ENCODE measurements at places on chromosomes 12 and 14.
A peak's percentile ranks its signal among the peaks of the same experiment; 100 is the strongest.

GRCh38 chr14:101336183-101336582 is 225.1 kb upstream of the DIO3 start:
- no peak for DNase-seq

- DNase-seq = no peak
Observed at GRCh38 chr12:24718617-24719016, 230.3 kb downstream of the BCAT1 start.

DNA sequence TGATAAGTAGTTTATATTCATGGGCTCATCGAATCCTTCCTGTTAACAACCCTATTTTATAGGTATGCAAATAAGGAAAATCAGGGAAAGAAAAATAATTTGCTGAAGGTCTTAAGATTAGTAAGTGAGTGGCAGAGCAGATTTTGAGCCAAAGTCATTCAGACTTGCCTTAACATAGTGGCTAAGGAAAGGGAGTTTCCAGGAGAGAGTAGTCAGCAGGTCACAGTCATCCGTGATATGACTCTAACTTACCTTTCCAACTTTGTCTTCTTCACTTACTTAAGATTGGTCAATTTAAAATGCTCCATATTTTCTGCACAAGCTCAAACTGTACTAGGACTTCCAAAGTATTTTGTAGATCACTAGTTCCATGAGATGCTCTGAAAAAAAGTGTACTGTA is 46.6 kb downstream of the AKAP6 start:
- DNase-seq = no peak

- no peak for DNase-seq
Observed at GRCh38 chr14:31224808-31225207, 17.2 kb upstream of the HECTD1 start.

- DNase-seq = no peak
Observed at GRCh38 chr12:128619263-128619662, 204.5 kb downstream of the SLC15A4 start.

DNA sequence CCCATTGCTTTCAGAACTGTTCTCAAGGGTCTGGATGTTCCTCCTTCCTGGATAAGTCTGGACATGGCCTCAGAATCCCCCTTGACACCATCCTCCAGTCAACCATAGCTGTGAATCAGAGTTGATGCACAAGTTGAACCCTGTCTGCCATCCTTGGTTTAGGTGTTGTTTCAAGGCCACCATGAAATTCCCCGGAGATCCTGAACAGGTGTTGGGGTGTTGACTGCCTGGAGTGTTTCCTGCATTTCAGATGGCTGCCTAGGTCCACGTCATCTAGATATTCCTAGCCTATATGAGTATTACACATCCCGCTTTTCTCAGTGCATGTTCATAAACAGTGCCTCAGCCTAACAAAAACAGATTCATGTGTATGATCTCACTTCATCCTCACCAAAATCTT is 86.7 kb upstream of the PWP1 start:
- no peak for DNase-seq

- DNase-seq = no peak
Observed at GRCh38 chr12:118328486-118329330, 44.0 kb downstream of the TAOK3 start.

DNA sequence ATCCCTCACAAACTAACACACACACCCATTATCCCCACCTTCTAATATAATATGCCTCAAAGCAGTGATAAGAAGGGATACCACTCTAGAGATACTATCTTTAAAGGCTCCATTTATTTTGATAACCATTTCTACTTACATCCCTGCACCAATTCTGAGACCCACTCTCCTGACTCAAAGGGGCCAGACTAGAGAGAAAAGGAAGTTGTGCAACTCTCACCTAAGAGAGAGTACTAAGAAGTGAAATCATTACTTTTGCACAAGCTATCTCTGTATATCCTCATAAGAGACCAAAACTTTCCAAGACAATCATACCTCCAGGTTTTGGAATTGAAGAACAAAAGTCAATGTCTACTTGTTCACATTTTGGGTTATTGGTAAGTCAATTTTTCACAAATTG is 45.4 kb upstream of the USP15 start:
- no peak for DNase-seq

- DNase-seq = no peak
Observed at GRCh38 chr14:58484176-58484575, 56.7 kb downstream of the KIAA0586 start.

- no peak for DNase-seq
Observed at GRCh38 chr14:98408713-98409112, 863.3 kb downstream of the BCL11B start.

DNA sequence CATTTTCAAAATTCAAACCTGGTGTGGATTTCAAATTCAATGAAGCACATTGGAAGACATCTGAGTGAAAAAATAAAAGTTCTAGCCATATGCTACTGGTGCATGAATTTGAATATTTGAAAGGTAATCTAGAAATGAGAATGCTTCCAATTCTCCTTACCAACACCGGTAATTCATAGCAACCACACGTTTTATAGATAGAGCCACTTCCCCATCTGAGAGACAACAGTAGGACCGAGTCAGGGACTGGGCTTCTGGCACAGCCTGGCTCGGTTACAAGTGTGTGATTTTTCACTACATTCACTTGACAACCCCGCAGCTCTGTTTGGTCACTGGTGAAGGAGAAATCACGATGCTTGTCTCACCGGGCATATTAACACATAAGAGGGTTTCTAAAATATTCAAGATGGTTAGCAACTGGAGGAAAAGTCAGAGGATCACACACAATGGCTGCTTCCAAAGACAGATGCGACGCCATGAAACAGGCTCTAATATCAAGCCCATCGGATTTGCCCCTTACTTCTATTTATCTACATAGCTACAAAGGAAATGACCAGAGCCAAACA is 86.5 kb upstream of the FOXN3 start:
- DNase-seq = no peak

DNA sequence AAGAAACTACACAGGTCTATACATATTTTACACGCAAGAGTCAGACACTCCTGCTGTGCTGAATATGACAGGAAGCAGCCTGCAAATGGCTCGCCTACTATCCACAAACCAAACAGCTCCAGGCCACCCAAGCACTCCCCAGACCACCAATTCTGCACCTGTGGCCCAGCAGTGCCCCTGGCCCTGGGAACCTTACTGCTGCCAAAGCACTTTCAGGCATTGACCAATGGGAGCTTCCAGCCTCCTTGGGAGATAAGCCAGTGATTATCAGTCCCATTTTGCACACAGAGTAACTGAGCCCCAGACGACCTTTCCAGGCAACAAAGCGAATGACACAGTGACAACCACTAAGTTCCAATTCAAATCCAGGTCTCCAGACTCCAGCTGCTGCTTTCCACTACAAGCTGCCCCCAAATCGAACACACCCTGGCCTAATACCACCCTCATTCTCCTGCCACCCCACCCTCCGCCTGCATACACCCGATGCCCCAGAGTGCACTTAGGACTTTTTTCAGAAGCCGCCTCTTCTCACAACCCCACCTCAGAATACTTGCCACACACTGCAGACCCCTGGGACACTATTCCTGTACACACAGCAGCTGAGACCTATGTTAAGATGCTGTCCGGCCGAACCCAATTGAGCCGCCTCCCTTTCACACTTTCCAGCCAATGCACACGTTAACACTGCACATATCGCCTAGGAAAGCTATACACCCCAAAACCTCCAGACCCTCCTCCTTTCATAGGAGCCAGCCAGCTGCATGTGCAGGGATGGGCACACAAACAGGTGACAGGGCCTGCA is 126.1 kb upstream of the PRMT8 start:
- no peak for DNase-seq

DNA sequence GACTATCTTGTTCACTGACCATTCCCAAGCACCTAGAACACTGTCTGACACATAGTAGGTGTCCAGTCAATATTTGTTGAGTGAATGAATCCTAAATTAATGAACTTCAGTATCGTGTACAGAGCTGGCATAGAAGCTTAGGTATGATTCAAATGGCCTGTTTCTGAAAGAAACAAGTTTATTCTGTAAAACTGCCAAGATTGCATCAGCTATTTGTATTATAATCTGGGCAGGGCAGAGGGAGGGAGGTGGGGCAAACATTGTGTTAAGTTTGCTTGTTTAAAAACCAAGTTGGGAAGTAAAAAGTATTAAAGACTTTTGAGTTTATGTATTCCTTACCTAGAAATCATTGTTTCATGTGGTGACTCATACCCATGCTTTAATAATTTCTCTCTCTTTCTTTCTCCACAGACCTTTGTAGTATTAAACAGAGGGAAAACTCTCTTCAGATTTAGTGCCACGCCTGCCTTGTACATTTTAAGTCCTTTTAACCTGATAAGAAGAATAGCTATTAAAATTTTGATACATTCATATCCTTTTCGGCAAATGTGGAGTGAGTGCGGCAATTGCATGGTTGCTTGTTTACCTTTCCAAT is 92.8 kb downstream of the SCN8A start:
- no peak for DNase-seq

GRCh38 chr12:1189163-1189562 is 198.1 kb downstream of the ERC1 start:
- DNase-seq = no peak

- peak; percentile 5 for DNase-seq
Observed at GRCh38 chr14:103488071-103488470, 34.6 kb downstream of the CKB start.
